ENCODE measurements at places on chromosomes 3 and 15.
A peak's percentile ranks its signal among the peaks of the same experiment; 100 is the strongest.

DNA sequence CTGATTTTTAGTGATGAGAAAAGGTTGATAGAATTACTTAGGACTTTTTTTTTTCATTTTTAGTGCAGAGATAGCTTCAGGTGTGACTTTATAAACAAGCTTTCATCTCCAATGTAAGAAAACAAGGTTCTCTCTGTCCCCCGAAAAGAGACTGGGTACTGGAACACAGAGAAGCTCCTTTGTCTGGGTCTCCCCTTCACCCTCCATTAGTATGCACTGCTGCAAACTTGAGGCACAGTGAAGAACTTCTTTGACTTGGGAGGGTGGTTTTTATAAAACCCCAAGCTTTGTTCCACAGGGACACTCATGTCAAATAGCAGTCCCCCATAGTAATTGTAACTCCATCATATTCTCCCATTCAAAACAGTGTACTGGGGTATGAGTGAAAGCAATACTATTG, 93.5 kb upstream of the SOX2 start:
- no peak overlapping the region for H3K4me3 ChIP-seq
- DNase-seq, result no peak
- no peak overlapping the region for H3K27ac ChIP-seq
- H3K4me1 ChIP-seq, result no peaks in the 10 kb centered on the region
- no peaks in the 10 kb centered on the region for H3K36me3 ChIP-seq
- no peaks in the 10 kb centered on the region for H3K27me3 ChIP-seq

GRCh38 chr3:134694946-134695543, 44.2 kb upstream of the KY start:
- no peak for DNase-seq
- H3K4me3 ChIP-seq, result no peak overlapping the region
- no peaks in the 10 kb centered on the region for H3K36me3 ChIP-seq
- H3K4me1 ChIP-seq, result no peaks in the 10 kb centered on the region
- H3K27ac ChIP-seq, result no peak overlapping the region

DNA sequence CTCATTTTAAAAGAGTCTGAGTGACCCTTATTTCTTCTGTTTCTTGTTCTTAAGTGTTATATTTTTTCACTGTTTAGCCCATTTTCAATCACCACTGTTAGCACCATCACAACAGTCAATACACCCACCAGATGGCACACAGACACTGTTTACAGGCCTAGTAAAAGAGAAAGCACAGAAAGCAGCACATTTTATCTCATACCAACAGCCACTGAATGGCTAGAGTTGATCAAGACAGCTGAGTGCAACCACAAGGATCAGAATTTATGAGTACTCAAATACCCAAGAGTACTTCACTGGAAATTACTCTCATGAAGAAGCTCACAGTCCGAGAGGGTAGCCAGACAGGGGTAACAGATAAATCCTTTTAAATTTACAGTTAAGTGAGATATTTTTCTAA, 127.0 kb downstream of the TFDP2 start:
- H3K27me3 ChIP-seq, result no peaks in the 10 kb centered on the region
- DNase-seq, result peak; percentile 47
- H3K27ac ChIP-seq, result peak overlapping the region; percentile 60

DNA sequence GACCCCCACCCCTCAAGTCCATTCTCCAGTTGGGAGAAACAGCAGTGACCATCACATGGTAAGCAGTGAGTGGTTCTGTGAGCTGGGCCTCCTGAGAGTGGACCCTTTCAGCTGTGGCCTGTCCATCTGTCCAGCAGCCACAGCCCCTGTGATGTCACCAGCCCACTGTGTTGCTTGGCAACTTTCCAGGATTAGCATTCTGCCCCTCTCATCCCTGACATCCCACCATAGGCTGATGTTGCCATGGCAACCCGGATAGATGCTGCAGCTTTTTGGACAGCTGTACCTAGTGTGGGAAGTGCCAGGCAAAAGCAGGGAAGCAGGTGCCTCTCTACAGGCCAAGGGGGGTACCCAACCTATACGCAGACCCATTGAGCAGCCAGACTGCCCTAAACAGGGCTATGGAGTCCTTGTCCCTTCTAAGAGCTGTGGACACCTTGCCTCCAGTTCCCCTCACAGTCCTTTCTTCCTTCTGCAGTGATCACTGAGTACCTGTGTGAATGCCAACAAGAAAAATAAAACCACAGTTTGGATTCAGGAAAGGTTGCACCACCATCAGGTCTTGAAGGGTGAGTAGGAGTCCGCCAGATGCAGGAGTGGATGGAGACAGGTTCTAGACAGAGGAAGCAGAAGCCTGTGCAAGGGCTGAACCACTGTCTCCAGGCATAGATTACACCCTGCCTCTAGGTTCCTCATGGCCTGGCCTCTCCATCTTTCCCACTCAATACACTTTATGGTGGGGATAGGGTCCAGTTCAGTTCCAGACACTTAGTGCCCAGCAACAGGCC, at the start of gene DNAH1:
TSS of gene DNAH1 (plus strand) at position 343 of the 788 bp plus-strand sequence. CDS start 6,124 bp downstream, outside the sequence.
- peaks cover 13% of the 10 kb centered on the region for H3K4me1 ChIP-seq
- no peak within 1 kb of the TSS for H3K27ac ChIP-seq
- peaks cover 4% of the 10 kb centered on the region for H3K36me3 ChIP-seq
- H3K27me3 ChIP-seq, result no peaks in the 10 kb centered on the region

- H3K36me3 ChIP-seq, result no peaks in the 10 kb centered on the region
- no peaks in the 10 kb centered on the region for H3K27me3 ChIP-seq
- no peaks in the 10 kb centered on the region for H3K4me1 ChIP-seq
- H3K4me3 ChIP-seq, result no peak overlapping the region
Observed at GRCh38 chr3:86381247-86381646, 609.7 kb downstream of the VGLL3 start.

- H3K27me3 ChIP-seq, result peaks cover 11% of the 10 kb centered on the region
- no peak overlapping the region for H3K27ac ChIP-seq
- DNase-seq, result no peak
- no peaks in the 10 kb centered on the region for H3K36me3 ChIP-seq
Observed at GRCh38 chr15:70400766-70401541, 303.2 kb upstream of the TLE3 start.

GRCh38 chr15:81723701-81724100, 322.1 kb downstream of the MEX3B start:
- no peak overlapping the region for H3K4me3 ChIP-seq
- no peaks in the 10 kb centered on the region for H3K4me1 ChIP-seq
- no peaks in the 10 kb centered on the region for H3K27me3 ChIP-seq
- no peak for DNase-seq
- no peaks in the 10 kb centered on the region for H3K36me3 ChIP-seq
- H3K27ac ChIP-seq, result no peak overlapping the region

- H3K27ac ChIP-seq, result no peak overlapping the region
- peaks cover 14% of the 10 kb centered on the region for H3K27me3 ChIP-seq
- H3K36me3 ChIP-seq, result no peaks in the 10 kb centered on the region
- H3K4me3 ChIP-seq, result no peak overlapping the region
Observed at GRCh38 chr3:56397798-56398197, 70.5 kb downstream of the ERC2 start.

DNA sequence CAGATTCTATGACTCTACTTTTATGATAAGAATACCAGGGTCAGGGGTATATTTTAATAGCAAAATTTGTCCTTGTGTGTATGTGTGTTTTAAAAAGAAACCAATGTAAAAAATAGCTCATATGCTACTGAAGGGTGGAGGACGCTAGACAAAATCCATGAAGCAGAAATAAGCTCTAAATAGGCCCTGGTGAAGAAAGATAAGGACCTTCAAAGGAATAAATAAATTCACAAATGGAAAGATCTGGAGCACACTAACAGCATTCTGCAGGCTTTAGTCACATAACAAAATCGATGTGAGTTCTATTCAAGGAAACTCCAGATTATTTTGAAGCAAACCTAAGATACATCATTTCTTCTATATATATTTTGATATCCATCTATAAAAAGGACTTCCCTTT, 27.2 kb upstream of the ATP11B start:
- no peaks in the 10 kb centered on the region for H3K4me1 ChIP-seq
- no peak for DNase-seq
- no peak overlapping the region for H3K27ac ChIP-seq
- peaks cover 31% of the 10 kb centered on the region for H3K27me3 ChIP-seq
- H3K36me3 ChIP-seq, result no peaks in the 10 kb centered on the region

DNA sequence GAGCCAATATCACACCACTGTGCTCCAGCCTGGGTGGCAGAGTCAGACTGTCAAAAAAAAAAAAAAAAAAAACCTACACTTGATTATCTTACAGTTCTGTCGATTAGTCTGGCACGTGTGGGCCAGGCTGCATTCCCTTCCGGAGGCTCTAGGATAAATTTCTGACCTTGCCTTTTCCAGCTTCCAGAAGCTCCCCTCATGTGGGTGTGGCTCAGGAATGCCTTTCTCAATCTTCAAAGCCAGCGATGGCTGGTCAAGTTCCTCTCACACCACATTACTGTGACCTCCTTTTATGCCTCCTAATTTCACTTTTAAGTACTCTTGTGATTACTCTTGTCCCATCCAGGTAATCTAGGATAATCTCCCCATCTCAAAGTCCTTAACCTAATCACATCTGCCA, 58.2 kb upstream of the DUT start:
- H3K36me3 ChIP-seq, result no peaks in the 10 kb centered on the region
- peaks cover 2% of the 10 kb centered on the region for H3K27me3 ChIP-seq
- H3K4me1 ChIP-seq, result no peaks in the 10 kb centered on the region
- H3K4me3 ChIP-seq, result no peak overlapping the region
- H3K27ac ChIP-seq, result no peak overlapping the region

DNA sequence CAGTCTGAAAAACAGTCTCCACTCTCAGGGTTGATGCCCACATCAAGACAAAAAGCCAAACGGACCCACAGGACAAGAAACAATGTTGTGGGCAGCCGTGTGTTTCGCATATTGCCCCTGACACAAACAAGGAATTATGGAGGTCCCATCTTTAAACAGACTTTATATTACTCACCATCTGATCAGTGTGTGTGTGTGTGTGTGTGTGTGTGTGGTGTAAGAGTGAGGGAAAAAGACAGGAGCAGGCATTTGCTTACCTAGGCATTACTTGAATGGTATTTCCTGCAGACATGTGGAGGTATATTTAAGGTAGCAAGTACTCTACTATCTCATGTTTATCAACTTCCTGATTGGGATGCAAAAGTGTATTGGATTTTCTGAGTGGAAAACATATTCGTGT, 136.3 kb downstream of the TMCO5A start:
- H3K4me3 ChIP-seq, result no peak overlapping the region
- no peak for DNase-seq
- no peaks in the 10 kb centered on the region for H3K36me3 ChIP-seq
- peaks cover 68% of the 10 kb centered on the region for H3K27me3 ChIP-seq
- H3K4me1 ChIP-seq, result peaks cover 20% of the 10 kb centered on the region
- no peak overlapping the region for H3K27ac ChIP-seq

DNA sequence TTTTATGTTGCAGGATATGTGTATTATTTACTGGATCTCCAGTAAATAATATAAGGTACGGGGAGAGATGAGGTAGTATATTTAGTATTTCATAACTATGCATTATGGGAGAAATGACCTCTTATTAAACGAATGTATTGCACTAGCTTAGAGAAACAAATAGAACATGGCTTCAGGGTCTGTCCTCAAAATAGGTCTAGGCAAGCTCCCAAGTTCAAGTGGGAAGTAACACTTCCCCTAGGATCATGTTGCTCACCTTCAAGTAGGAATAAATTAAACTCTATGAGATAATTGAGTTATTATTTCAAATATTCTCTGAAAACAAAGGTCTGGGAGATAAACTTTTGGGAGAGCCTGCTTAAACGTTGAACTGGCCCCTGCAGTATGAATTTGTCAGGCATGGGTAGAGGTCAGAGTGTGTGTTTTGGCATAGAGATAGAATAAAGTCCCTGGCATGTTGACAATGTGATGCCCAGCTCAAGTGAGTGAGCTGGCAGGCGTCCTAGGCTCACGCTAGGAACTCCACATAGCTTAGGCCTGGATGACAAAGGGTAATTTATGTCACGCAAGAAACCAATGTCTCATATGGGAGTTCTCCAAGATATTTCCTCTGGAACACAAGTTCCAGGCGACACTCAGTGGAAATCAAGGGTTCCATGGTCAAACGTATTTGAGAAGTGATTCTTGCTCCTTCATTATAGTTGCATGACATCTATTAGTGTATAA, 236.8 kb downstream of the CACNA2D3 start:
- H3K4me1 ChIP-seq, result no peaks in the 10 kb centered on the region
- no peak overlapping the region for H3K27ac ChIP-seq
- no peak overlapping the region for H3K4me3 ChIP-seq
- DNase-seq, result no peak
- no peaks in the 10 kb centered on the region for H3K27me3 ChIP-seq

- no peak overlapping the region for H3K27ac ChIP-seq
- no peaks in the 10 kb centered on the region for H3K27me3 ChIP-seq
Observed at GRCh38 chr15:40909662-40910630, 15.7 kb downstream of the VPS18 start.

- no peaks in the 10 kb centered on the region for H3K4me1 ChIP-seq
- H3K4me3 ChIP-seq, result no peak overlapping the region
- H3K27me3 ChIP-seq, result no peaks in the 10 kb centered on the region
- H3K27ac ChIP-seq, result no peak overlapping the region
- H3K36me3 ChIP-seq, result no peaks in the 10 kb centered on the region
Observed at GRCh38 chr3:8840556-8840955, 71.1 kb upstream of the OXTR start.

GRCh38 chr15:78229431-78230406, 4.6 kb downstream of the ACSBG1 start:
- no peak for DNase-seq
- no peaks in the 10 kb centered on the region for H3K36me3 ChIP-seq
- peaks cover 3% of the 10 kb centered on the region for H3K27me3 ChIP-seq

DNA sequence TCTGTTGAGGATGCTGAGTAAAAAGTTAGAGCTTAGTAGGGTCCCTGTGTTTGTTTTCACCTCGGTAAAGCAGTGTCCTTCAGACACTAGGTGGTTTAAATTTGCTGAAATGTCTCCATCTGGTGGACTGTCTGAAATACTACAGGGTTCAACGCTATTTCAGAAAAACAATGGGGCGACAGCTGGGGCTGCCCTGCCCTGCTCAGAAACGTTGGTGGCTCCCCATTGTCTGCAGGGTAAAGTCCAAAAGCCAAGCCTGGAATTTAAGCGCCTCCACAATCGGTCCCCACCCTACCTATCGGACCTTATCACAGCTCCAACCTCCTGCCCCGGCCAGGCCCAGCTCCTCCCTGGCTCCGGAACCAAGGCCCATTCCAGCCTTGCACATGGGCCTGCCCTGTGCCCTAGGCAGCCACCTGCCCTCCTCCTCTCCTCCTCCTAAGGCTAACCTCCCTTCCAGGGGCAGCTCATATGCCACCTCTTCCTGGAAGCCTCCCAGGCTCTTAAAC, 4.3 kb upstream of the TSEN2 start:
- H3K27me3 ChIP-seq, result no peaks in the 10 kb centered on the region
- H3K4me1 ChIP-seq, result peaks cover 19% of the 10 kb centered on the region
- no peak for DNase-seq
- no peak overlapping the region for H3K27ac ChIP-seq
- H3K36me3 ChIP-seq, result no peaks in the 10 kb centered on the region

- H3K27me3 ChIP-seq, result peaks cover 60% of the 10 kb centered on the region
- H3K36me3 ChIP-seq, result no peaks in the 10 kb centered on the region
- peaks cover 5% of the 10 kb centered on the region for H3K4me1 ChIP-seq
Observed at GRCh38 chr3:190118438-190118837, 2.3 kb downstream of the P3H2 start.

GRCh38 chr3:98705694-98706093, 57.4 kb upstream of the ST3GAL6 start:
- no peak for DNase-seq
- H3K27ac ChIP-seq, result no peak overlapping the region
- no peak overlapping the region for H3K4me3 ChIP-seq
- H3K27me3 ChIP-seq, result peaks cover 3% of the 10 kb centered on the region
- H3K36me3 ChIP-seq, result no peaks in the 10 kb centered on the region

GRCh38 chr3:39128951-39129350, 21.5 kb downstream of the TTC21A start:
- no peak overlapping the region for H3K27ac ChIP-seq
- H3K4me3 ChIP-seq, result no peak overlapping the region
- peaks cover 23% of the 10 kb centered on the region for H3K4me1 ChIP-seq
- no peak for DNase-seq

Measured in T-helper 2 cell treated with Interferon-gamma antibody and Interleukin-4, amounts not matched to agents 5 μg/mL and 100 μg/mL, for 36 hours (primary cell).